Activated naive CD4-positive, alpha-beta T cell treated with anti-CD3 and anti-CD28 coated beads, Interleukin-2, amount 10 ng/mL, durations not matched to agents 7 days and 5 days (primary cell): ENCODE measurements at places on chromosomes 12 and 14.

- DNase-seq, result no peak
Measured at GRCh38 chr12:3055704-3056467, 21.3 kb upstream of the TSPAN9 start.

DNA sequence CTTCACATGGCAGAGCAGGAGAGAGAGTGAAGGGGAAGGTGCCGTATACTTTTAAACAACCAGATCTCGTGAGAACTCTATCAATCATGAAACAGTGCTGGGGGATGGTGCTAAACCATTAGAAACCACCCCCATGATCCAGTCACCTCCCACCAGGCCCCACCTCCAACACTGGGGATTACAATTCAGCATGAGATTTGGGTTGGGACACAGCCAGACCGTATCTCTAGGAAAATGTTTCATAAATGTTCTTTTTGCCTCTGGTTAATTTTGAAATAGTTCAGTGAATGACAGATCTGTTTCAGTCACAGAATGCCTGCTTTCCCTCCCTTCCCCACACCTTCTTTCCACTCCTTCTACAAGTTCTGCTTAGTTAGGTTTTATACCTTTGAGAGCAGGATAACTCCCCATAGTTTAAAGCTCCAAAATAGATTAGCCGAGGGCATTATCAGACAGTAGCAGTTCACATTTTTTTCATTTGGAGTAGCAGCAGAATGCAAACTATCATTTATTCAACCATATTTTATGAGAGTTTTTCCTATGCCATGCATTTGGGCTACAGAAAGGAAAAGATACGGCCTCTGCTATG is 27.1 kb downstream of the PELI2 start:
- no peak for DNase-seq

DNA sequence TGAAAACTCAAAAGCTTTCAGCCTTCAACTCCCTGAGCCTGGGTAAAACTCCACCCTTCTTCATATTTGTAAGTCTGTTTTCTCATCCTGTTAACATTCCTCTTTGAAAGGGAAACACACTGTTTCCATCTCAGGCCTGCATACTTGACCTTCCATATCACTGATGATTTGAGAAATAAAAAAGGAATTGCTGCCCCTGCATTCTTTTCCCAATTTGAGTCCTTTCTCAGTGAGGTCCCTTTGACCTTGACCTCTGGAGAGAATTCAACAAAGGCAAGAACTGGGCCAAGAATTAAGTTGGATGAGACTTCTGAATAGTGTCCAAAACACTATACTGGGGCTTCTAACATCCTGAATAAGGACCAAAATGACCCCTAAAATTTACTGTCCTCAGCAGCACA is 108.0 kb downstream of the AEBP2 start:
- no peak for DNase-seq

DNA sequence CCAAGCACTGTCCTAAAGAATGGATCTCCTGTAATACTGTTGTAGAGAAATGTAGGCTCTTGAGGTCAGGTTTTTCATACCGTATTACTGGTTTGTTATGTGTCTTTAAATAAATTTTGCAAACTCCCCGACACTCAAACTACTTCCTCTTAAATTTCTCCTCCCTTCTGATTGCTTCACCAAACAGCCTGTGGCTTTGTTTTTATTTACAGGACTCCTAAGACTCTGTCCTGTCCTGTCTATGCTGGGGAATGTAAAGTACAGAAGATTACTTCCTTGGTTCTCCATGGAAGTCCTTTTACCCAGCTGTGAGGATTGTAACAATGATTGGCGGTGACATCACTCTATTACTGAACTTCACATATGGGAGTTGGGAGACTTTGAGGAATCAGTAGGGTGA is 873.5 kb downstream of the DIO2 start:
- DNase-seq, result no peak

DNA sequence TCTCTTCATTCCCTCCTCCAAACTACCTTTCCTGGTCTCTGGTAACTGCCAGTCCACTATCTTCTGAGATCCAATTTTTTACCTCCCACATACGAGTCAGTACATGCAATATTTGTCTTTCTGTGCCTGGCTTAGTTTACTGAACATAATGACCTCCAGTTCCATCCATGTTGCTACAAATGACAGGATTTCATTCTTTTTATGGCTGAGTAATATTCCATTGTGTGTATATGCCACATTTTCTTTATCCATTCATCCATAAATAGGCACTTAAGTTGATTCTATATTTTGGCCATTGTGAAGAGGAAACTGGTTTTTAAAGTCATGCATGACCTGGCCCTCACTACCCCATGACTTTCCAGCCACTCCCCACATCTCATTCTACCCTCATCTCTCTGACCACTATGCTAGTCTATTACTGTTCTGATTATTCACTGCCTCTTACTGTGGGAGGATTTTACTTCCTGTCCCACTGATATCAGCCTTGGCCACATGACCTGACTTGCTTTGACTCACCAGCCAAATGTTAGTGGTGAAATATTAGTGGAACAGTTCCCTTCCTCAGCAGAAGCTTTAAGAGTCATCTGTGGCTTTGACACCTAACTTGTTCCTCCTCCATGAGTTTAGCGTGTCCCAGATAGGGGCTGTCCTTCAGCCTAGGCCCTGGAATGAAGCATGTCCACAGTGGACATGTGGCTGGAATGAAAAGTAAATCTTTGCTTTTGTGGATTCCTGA is 52.2 kb downstream of the GOLGA5 start:
- DNase-seq, result no peak

DNA sequence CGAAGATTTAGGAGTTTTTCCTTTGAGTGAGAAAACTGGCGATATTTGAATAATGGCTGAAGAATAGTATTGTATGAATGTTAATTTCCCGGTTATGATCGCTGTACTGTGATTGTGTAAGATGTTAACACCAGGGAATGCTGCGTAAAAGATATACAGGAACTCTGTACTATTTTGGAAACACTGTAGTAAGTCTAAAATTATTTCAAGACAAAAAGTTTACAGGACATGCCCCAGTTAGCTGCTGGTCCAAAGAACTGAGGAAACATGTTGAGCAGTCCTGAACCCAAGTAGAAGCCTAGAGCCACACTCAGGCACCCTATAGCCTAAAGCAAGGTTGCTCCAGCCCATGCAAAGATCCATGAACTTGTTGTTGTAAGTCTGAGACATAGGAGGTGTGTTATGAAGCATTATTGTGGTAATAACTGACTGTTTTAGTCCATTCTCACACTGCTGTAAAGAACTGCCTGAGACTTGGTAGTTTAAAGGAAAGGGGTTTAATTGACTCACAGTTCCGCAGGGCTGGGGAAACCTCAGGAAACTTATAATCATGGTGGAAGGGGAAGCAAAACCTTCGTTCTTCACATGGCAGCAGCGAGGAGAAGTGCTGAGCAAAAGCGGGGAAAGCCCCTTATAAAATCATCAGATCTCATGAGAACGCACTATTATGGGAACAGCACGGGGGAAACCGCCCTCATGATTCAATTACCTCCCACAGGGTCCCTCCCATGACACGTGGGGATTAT is 99.8 kb upstream of the RESF1 start:
- no peak for DNase-seq

DNA sequence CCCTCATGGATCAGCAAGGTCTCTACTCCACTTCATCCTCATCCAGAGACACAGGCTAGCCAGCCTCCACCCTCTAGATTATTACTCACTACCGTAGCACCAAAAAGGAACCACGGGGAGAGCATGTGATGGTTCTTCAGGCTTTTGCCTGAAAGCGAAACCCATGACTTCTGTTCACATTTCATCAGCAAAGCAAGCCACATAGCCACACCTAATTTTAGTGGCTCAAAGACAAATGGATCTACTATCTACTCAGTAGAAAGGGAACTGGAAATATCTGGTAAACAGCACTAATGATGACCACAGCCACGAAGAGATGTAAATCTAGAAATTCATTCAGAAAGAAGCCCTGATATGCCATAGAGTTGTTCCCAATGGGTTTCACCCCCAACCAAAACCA is 51.4 kb downstream of the VCPKMT start:
- peak; percentile 80 for DNase-seq

DNA sequence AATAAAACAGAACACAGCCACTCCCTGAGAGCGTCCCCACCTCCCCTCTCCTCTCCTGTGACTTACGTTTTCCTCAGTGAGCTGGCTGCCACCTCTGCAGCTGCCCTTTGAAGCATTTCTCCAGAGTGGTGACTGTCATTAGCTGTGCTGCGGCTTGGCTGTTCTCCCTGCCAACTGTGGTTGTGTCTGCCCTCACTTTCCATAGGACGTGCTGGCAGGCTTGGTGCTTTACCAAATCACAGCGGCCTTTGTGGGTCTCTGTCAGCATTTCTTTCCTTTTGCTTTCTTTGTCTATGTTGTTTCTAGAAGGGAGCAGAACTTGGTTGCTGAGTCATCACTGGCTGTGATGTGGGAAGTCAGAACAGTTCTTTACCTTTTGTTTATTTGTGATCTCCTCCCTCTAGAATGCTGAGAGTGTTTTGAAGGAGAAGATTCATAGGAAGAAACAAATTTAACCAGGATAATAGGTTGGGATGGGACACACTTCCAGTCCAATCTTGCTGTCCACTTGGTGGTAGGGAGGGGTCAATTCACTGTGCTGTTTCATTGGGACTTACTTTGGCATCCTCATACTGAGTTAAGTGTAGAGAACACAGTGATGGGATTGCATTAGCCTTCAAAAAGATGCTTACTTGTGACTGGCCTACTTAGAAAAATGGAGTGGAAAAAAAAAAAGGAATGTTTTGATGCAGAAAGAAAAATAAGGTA is 88.2 kb downstream of the TMX1 start:
- peak; percentile 20 for DNase-seq

GRCh38 chr12:24479131-24479530 is 469.8 kb downstream of the BCAT1 start:
- DNase-seq, result no peak

DNA sequence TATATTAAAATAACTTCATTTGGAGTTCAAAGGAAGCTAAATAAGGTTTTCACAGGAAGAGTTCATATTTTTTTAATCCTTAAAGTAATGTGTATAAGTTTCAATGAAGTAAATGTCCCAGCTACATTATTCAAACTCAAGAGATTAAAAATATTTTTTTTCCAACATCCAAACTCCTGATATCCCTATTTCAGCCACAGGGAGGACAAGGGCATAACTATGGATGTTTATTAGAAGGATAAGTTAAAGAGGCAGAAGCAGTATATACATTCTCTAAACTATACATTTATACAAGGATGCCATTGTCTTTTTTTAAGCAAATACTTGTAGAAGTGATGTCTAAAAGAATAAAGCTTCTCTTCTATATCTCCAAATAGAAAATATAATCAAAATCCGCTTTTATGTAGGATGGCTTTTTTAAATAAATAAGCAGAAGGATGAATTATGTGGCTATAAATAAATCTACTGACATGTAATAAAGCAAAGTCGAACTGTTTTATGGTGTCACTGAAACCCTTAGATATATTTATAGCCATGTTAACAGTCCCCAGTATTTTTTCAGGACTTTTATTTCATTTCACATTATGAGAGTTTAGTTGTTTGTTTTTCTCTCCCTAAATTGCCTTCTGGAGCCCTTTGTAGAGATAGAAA is 936.5 kb downstream of the DIO2 start:
- no peak for DNase-seq

DNA sequence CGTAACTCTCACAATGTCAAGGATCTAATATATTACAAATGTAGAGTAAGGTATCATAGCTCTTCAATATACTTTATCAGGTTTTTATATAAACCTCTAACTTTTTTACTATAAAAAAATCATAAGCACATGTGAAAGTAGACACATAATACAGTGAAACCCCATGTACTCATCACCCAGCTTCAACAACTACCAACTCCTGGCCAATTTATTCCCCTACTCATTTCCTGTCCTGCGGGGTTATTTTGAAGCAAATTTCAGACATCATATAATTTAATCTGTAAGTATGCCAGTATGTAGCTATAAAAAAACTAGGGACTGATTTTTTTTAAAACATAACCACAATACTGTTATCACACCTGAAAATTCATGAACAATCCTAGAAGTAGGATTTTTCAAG is 47.7 kb downstream of the NOPCHAP1 start:
- DNase-seq, result no peak

GRCh38 chr14:43503508-43503907 is 1003.6 kb downstream of the FSCB start:
- no peak for DNase-seq

DNA sequence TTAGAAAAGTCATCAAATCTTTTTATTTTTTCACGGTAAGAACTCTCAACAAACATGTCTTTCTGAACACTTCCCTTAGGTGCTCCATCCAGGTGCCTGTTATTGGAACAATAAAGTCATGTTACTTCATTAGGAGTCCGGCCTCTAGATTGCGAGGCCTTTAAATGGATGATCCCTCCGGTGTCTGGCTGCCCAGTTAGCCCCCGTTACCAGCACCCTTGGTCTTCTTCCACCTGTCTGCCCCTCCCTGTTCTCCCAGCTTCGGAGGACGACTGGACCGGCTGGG is 593 bp upstream of the PA2G4 start:
- no peak for DNase-seq
